ENCODE measurements at places on chromosomes 5 and 9. TPM values are rescaled to one million over a fixed set of nuclear protein-coding genes. Genes with fewer than 3 reads are reported as not detected.
A peak's percentile ranks its signal among the peaks of the same experiment; 100 is the strongest.

- no peaks in the 10 kb centered on the region for H3K36me3 ChIP-seq
- H3K27ac ChIP-seq, result no peak overlapping the region
- H3K27me3 ChIP-seq, result peaks cover 3% of the 10 kb centered on the region
- H3K4me1 ChIP-seq, result peaks cover 6% of the 10 kb centered on the region
Observed at GRCh38 chr5:52920929-52921328, 68.2 kb upstream of the ITGA2 start.

GRCh38 chr5:73388740-73389139, 59.8 kb downstream of the FOXD1 start:
- H3K4me1 ChIP-seq, result peaks cover 17% of the 10 kb centered on the region
- no peaks in the 10 kb centered on the region for H3K27me3 ChIP-seq
- no peak for DNase-seq

- H3K27ac ChIP-seq, result no peak overlapping the region
- peaks cover 8% of the 10 kb centered on the region for H3K36me3 ChIP-seq
- H3K27me3 ChIP-seq, result peaks cover 8% of the 10 kb centered on the region
- peaks cover 17% of the 10 kb centered on the region for H3K4me1 ChIP-seq
- DNase-seq, result no peak
Observed at GRCh38 chr5:387491-388265, 55.3 kb upstream of the EXOC3 start.

DNA sequence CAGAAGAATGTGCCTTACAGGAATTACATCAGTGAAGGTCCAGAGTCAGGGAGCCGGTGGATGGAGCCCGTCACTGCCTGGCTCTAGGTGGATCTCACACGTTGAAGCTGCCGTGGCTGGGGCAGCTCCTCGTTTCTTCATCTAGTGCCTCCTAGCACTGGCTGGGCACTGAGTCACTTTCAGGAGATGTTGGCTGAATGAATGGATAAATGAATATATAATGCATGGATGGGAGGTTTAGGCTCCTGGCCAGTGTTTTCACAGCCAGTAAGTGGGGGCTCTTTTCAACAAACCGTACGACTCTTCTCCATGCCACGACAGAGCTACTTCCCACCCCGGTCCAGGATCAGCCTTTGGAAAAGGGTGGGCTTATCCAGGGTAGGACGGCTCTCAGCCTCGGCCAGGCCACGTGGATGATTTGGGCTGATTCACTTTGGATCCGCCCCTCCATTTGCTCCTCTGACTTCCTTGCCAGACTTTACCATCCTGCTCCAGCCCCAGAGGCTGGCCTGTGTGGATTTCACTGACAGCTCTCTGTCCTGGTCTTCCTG, 1.3 kb upstream of the SH3PXD2B start:
- no peak overlapping the region for H3K4me3 ChIP-seq
- peak; percentile 32 for DNase-seq
- no peaks in the 10 kb centered on the region for H3K36me3 ChIP-seq
- H3K27ac ChIP-seq, result no peak overlapping the region
- peaks cover 45% of the 10 kb centered on the region for H3K4me1 ChIP-seq

DNA sequence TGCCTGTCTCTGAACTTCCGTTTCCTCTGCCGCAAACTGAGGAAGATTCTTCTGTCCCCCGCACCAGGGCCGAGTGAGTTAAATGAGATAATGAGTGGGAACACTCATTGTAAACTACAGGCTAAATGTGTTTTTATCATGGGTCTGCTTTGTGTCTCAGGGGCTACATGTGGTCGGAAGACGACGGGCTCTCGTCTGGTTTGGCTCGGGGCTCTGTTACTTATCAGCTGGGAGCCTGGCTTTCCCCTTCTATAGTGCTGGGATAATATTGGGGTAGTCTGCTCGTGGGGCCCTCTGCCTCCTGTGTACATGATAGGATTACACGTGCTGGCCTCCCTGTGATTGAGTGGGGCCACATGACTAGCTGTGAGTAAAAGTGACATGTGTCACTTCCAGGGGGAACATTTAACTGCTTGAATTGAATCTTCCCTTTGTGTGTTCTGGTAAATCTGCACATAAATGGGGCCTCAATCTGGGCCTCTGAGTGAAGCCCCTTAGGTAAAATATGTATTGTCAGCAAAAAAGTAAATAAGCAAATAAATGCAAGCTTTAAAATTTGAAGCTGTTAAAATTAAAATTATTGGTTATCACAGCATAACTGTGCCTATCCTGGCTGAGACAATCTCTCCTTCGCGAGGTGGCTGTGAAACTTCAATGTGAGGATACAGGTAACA, 86.9 kb upstream of the SH3PXD2B start:
- no peak overlapping the region for H3K27ac ChIP-seq
- no peaks in the 10 kb centered on the region for H3K36me3 ChIP-seq
- no peaks in the 10 kb centered on the region for H3K27me3 ChIP-seq
- H3K4me3 ChIP-seq, result no peak overlapping the region
- no peaks in the 10 kb centered on the region for H3K4me1 ChIP-seq

DNA sequence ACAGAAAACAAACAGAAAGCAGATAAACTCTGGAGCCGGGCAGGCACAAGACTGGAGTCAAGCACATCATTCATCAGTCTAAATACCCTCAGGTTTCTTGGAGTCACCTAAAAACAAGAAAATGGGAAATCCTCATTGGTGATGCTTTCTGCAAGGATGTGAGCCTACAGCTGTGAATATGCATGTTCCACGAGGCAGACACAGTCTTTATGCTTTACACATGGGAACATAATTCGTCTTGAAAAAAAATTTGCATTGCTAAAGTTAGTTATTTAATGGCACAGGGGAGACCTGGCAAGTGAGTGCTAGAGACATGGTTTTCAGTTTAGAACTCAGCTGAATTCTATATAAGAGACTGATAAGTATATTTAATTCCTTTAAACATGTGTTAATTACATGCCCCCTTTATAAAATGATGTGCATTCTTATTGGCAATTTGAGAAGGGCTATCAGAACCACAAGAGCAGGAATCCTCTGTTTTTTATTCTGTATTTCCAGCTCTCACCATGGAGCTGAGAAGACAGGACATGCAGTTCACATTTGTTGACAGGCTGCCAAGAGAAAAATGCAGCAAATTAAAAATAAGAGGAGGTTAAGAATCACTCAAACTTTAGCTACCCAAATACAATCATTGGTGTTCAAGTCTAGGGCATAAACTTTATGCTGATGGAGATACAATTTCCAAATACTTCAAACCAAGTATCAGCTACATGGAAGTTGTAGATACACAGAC, 438.0 kb upstream of the MPDZ start:
- no peak for DNase-seq
- peaks cover 7% of the 10 kb centered on the region for H3K4me1 ChIP-seq
- H3K27me3 ChIP-seq, result no peaks in the 10 kb centered on the region
- no peak overlapping the region for H3K27ac ChIP-seq
- H3K36me3 ChIP-seq, result no peaks in the 10 kb centered on the region
- no peak overlapping the region for H3K4me3 ChIP-seq

DNA sequence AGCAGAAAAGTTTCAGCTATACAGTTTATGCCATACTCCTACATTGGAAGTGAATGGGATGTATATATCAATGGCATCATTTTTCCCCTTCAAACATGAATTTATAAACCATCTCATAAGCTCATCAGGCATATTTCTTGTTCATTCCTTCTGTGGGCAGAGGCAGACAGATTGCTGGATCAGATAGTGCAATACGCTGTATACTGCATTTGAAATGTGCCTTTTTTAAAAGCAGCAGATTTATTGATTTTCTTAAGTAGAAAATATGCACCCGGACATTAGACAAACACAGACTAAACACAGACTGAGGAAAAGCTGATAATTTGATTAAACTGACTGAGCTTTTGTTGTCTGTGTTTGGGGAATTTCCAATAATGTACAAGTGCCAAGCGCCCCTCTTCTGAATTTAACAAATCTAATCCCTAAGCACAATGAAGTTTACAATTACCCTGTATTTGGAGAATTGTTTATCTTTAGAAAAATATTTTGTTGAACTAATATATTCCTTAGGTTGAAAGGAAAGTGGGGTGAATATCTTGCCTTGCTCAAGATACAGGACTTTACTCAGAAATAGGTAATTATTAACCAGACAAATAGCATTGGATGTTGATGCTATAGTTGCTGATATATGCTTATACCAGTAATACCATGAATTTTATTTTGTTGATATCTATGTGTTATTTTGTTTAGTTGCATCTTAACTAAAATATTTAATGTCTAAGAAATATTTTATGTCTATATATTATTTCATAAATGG, 566.6 kb upstream of the MEF2C start:
- H3K27ac ChIP-seq, result no peak overlapping the region
- no peaks in the 10 kb centered on the region for H3K36me3 ChIP-seq
- no peaks in the 10 kb centered on the region for H3K4me1 ChIP-seq
- H3K27me3 ChIP-seq, result no peaks in the 10 kb centered on the region
- DNase-seq, result no peak

DNA sequence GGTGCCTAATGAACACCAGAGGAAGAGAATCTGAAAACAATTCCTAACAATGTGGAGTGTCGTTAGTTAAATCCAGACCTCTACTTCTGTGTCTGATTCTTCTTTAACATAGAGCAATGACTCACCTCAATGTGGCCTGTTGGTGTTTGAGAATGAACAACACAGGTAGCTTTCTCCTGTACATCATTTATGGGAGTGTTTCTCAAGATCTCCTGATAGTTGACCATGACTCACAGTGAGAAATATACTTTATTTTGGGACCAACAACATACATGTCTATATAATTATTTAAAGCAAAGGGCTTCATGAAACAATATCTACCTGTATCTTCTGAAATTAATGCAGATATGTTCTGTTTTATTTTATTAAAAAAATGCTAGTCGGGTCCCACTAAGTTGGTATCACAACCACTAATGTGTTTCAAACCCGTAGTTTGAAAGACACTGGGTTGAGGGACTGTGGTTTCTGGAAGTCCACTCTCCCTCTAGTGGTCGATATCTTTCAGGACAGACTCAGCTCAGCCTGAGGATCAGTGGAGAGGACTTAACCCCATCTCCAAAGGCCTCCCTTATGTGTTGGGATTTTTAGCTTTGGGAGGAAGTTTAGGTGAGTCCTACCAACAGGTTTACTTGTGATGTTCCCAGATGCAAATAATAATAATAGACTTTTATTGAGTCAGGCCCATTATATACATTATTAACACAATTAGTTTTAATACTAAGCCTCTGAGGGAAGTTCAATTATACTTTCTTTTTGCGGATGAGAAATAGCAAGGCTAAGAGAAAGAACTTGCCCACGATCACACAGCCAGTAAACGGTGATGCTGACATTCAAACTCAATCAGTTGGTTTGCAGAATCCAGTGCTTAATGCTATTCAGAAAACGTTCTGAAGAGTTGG, 70.0 kb upstream of the KLF9 start:
- H3K27ac ChIP-seq, result no peak overlapping the region
- peak; percentile 35 for DNase-seq
- peaks cover 2% of the 10 kb centered on the region for H3K27me3 ChIP-seq
- H3K4me3 ChIP-seq, result no peak overlapping the region
- peaks cover 5% of the 10 kb centered on the region for H3K36me3 ChIP-seq

- peaks cover 4% of the 10 kb centered on the region for H3K4me1 ChIP-seq
- H3K4me3 ChIP-seq, result no peak overlapping the region
- H3K27me3 ChIP-seq, result peaks cover 4% of the 10 kb centered on the region
- H3K27ac ChIP-seq, result no peak overlapping the region
Observed at GRCh38 chr5:134554319-134555222, 29.1 kb downstream of the JADE2 start.

- H3K4me3 ChIP-seq, result no peak overlapping the region
- no peak overlapping the region for H3K27ac ChIP-seq
- no peaks in the 10 kb centered on the region for H3K27me3 ChIP-seq
- DNase-seq, result no peak
Observed at GRCh38 chr5:79005151-79005550, 20.0 kb upstream of the ARSB start.

DNA sequence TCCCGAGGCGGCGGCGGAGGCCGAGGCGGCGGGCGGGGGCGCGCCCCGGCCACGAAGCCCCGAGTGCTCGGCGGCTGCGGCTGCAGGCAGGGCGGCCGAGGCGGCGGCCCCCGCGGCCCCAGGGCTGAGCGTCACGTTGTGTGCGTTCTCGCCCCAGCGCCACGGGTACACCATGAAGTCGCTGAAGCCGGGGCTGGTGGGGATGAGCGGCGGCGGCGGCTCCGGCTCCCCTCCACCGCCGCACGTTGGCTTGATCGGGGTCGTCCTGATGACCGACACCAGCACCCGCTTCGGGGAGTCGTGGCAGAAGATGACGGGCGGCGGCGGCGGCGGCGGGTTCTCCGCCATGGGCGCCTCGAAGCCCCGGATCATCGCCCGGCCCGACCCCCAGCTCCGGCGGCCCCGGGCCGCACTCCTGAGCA, 498 bp downstream of the ZNF367 start:
- peak overlapping the region; percentile 89 for H3K4me3 ChIP-seq
- no peak overlapping the region for H3K27ac ChIP-seq
- peaks cover 5% of the 10 kb centered on the region for H3K27me3 ChIP-seq
- peaks cover 4% of the 10 kb centered on the region for H3K4me1 ChIP-seq
- no peaks in the 10 kb centered on the region for H3K36me3 ChIP-seq

- no peak overlapping the region for H3K27ac ChIP-seq
- peaks cover 7% of the 10 kb centered on the region for H3K4me1 ChIP-seq
- no peak for DNase-seq
- no peak overlapping the region for H3K4me3 ChIP-seq
Observed at GRCh38 chr5:76521240-76521758, 101.9 kb downstream of the F2RL2 start.

DNA sequence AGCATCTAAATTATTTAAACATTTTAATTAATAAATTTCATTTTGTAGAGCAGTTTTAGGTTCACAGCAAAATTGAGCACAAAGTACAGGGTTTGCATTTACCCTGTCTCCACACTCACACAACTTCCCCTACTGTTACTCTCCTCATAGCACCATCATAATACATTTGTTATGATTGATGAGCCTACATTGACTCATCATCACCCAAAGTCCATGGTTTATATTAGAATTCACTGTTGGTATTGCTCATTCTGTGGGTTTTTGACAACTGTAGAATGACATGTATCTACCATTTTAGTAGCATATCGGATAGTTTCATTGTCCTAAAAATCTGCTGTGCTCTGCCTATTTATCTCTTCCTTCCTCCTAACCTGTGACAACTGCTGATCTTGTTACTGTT, 411.1 kb upstream of the MPDZ start:
- no peaks in the 10 kb centered on the region for H3K27me3 ChIP-seq
- H3K27ac ChIP-seq, result no peak overlapping the region
- DNase-seq, result no peak

WNT8A gene
- total RNA-seq, result 0.69 TPM

ZNF883 gene
- 6.1 TPM for total RNA-seq

CER1 gene
- total RNA-seq, result 5.2 TPM

FAM153A gene
- total RNA-seq, result not detected

ELAVL2 gene
- 10.3 TPM for total RNA-seq

CCDC192 gene
- 0.26 TPM for total RNA-seq

IDNK gene
- total RNA-seq, result 3.9 TPM

PALM2AKAP2 gene
- total RNA-seq, result 1.2 TPM

SLCO6A1 gene
- total RNA-seq, result 0.51 TPM

ZFP2 gene
- total RNA-seq, result 2.8 TPM

EQTN gene
- total RNA-seq, result not detected

PCDHB16 gene
- 10.9 TPM for total RNA-seq

CNTLN gene
- total RNA-seq, result 7.4 TPM

CTSL gene
- 90.6 TPM for total RNA-seq

TBCA gene
- 232 TPM for total RNA-seq

FAM120AOS gene
- total RNA-seq, result 38.7 TPM
